ENCODE measurements at places on chromosomes 5 and 9.
A peak's percentile ranks its signal among the peaks of the same experiment; 100 is the strongest.

GRCh38 chr5:17399931-17400330 lies 98.1 kb upstream of the TAF11L2 start:
- peak; percentile 54 for DNase-seq

DNA sequence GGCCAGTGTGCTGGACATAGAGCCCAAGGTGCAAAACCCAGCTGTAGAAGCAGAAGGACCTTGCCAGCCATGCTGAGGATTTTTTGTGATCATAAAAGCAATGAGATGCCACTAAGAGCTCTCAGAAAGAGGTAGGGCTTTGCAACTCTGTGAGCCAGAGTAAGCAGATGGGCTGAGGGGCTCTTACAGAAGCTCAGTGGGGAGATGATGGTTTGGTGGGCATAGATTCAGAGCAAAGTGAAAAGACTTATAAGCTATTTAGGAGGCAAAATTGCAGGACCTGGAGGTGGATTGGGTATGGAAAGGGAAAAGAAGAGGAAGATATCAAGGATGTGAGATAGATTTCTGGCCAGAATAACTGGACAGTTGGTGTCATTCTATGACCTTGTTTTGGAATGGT lies 302.0 kb downstream of the NTRK2 start:
- no peak for DNase-seq

- DNase-seq, result peak; percentile 66
Measured at GRCh38 chr9:33264003-33264472, 470 bp downstream of the BAG1 start.

DNA sequence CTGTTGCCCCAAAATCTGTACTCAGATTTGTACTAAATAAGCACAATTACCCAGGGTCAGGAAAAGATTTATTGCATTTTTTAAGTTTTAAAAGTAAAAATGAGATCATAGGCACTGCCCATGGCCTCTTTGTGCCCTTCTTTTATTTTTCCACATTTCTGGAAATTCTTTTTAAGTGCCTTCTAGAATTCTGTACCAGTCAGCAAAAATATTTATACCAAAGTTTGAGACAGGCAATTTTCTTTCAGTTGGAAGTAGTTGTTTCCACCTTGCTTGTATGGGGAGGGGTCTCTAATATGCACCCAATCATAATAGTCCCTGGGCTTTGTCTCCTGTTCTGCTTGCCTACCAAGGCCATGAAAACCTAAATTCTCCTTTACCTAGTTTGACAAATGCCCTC lies 5.6 kb upstream of the RNF20 start:
- no peak for DNase-seq

DNA sequence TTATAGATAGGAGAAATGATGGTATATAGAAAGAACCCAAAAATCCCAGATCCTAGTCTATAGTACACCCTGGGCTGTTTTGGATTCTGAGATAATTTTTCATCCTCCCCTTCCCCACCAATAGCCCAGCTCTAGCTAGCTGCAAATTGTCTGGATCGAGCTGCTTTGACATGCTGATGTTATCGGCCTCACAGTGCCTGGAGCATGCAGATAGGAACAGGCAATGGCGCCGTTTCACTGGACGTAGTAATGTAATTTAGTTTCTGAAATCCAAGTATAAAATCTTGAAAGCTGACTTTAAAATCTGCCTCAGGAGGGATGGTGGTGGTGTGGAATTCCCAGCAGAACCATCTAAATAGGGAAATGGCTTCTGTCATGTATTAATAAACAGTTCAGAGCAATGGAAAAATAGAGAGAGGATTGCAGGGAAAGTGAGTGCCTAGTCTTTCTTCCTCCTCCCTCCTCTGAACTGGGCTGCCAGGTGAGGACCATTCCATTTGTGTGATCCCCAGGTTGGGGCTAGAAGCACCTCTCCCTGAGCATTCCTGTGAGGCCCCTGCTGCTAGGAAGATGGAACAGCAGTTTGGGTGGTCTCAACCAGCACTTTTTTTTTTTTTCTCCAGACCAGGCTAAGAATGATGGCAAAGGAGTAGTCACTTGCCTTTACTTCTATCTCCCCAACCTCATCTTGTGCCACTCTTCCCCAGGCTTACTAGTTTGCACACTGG lies 31.9 kb downstream of the FAM219A start:
- DNase-seq, result no peak

- no peak for DNase-seq
Measured at GRCh38 chr5:11619339-11620024, 284.8 kb downstream of the CTNND2 start.

- no peak for DNase-seq
Measured at GRCh38 chr5:15897656-15898055, 281.9 kb downstream of the MARCHF11 start.

- DNase-seq, result peak; percentile 87
Measured at GRCh38 chr5:159405611-159406031, 75.3 kb upstream of the IL12B start.

DNA sequence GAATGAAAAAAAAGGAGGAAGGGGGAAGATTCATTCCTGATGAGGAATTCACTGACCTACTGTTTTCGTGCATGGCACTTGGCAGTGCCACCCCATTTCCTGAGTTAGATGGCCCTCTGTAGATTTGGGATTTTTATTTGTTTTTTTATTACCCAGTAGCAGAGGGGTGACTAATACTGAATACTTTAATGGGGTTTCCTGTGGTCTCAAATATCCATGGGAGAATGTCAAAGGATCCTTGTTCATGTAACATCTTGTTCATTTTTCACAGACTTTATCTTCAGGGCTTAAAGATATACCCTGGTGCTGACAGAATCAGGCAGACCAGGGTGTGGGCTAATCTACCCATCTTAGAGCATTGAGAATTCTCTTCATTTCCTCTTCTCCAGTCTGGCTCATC lies 93.0 kb downstream of the MAMDC2 start:
- DNase-seq, result no peak

DNA sequence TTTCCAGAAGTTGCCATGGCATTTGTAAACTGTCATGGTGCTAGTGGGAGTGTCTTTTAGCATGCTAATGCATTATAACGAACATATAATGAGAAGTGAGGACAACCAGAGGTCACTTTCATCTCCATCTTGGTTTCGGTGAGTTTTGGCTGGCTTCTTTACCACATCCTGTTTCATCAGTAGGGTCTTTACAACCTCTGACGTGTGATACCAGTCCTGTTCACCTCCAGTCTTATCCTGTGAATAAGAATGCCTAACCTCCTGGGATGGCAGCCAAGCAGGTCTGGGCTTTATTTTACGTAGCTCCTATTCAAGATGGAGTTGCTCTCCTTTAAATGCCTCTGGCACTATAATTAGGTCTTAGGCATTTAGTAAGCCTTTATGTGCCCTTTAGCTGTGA lies 20.4 kb upstream of the RFK start:
- DNase-seq, result no peak
